ENCODE measurements at places on chromosomes 11 and 22. TPM values are rescaled to one million over a fixed set of nuclear protein-coding genes. Genes with fewer than 3 reads are reported as not detected.

Gene OR5D13
- not detected for total RNA-seq

Gene CASP12
- not detected for total RNA-seq

Gene USH1C
- total RNA-seq, result not detected

Gene OLFML1
- total RNA-seq, result not detected

Gene MRGPRX4
- total RNA-seq, result not detected

Gene SCN2B
- total RNA-seq, result not detected

Gene ZC3H12C
- 0.17 TPM for total RNA-seq

- H3K36me3 ChIP-seq, result no peaks in the 10 kb centered on the region
- DNase-seq, result no peak
- H3K4me3 ChIP-seq, result no peak overlapping the region
- no peaks in the 10 kb centered on the region for H3K27me3 ChIP-seq
- H3K27ac ChIP-seq, result no peak overlapping the region
Observed at GRCh38 chr11:8287297-8287696, 23.6 kb upstream of the LMO1 start.

DNA sequence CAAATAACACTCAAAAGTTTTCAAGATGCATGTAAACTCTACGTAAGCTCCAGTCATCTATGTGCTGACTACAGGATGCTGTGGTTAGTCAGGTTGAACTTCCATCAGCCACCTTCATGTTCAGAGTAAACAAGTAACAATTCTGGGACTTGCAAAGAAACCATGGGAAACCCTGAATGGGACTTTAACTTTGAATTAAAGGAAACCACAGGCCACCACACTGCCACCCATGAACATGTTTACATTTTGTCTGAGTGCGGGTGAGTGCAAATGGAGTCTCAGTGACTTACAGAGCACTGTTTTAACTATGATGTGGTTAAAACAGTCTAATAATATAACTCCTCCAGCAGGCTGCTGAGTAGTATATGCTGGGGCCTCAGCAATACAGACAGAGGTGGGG, 12.9 kb upstream of the SYTL2 start:
- no peaks in the 10 kb centered on the region for H3K36me3 ChIP-seq
- H3K4me3 ChIP-seq, result no peak overlapping the region
- peaks cover 75% of the 10 kb centered on the region for H3K4me1 ChIP-seq
- no peaks in the 10 kb centered on the region for H3K27me3 ChIP-seq

DNA sequence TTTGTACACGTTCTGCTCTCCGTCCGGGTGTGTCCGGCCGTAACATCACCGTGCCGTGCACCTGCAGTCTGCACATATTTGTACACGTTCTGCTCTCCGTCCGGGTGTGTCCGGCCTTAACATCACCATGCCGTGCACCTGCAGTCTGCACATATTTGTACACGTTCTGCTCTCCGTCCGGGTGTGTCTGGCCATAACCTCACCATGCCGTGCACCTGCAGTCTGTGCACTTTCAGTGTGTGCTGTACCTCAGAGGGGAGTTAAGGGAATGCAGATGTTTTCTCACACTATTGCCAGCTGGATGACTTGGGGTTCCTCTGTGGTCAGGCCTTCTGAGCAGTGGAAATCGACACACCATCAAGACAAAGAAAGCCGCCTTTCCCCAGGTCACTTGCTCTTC, 4.2 kb downstream of the TTLL8 start:
- no peak overlapping the region for H3K4me3 ChIP-seq
- H3K36me3 ChIP-seq, result no peaks in the 10 kb centered on the region
- no peak overlapping the region for H3K27ac ChIP-seq
- peaks cover 5% of the 10 kb centered on the region for H3K27me3 ChIP-seq
- no peak for DNase-seq
- H3K4me1 ChIP-seq, result no peaks in the 10 kb centered on the region

- H3K4me1 ChIP-seq, result peaks cover 1% of the 10 kb centered on the region
- H3K27me3 ChIP-seq, result peaks cover 4% of the 10 kb centered on the region
- no peak for DNase-seq
- H3K36me3 ChIP-seq, result no peaks in the 10 kb centered on the region
Observed at GRCh38 chr22:20388200-20388599, 5.8 kb upstream of the ZNF74 start.

GRCh38 chr22:49781289-49781782, 46.3 kb downstream of the BRD1 start:
- no peak for DNase-seq
- peaks cover 7% of the 10 kb centered on the region for H3K4me1 ChIP-seq
- no peaks in the 10 kb centered on the region for H3K27me3 ChIP-seq
- H3K36me3 ChIP-seq, result peaks cover 49% of the 10 kb centered on the region
- H3K27ac ChIP-seq, result no peak overlapping the region

DNA sequence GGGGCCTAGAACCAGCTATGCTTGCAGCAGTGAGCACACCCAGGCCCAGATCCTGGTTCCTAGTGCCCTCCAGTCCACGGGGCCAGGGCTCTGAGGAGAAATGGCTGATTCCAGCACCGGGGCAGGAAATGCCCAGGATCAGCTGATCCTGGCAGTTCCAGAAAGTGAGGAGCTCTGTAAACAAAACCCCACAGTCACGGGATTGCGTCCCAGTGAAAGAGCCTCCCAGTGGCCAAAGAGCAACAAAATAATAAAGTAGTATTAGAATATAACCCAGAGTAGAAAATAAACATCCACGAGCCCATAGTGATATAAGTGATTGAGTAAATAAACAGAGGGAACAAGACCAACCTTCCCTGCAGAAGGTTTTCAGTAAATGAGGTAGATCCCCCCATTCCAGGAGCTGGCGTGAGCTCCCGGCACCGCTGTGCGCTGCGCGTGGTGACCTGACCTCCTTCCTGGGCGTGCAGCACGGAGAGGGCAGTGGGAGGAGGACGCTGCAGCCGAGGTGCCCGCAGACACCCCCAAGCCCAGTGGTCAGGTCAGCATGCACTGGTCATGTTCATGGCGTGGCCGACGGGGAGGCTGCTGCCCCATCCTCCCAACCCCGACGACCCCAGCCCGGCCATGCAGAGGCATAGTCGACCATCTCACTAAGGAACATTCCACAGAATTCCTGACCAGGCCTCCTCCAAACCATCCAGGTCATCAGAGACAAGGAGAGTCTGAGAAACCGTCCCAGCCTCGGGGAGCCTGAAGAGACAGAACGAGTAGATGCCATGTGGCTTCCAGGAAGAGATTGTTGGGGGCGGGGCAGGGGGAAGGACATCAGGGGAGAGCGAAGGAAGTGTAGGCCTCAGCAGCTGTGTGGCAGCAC, 19.8 kb downstream of the PTDSS2 start:
- no peak overlapping the region for H3K4me3 ChIP-seq
- DNase-seq, result no peak
- H3K4me1 ChIP-seq, result no peaks in the 10 kb centered on the region

- H3K4me1 ChIP-seq, result peaks cover 31% of the 10 kb centered on the region
- no peak for DNase-seq
- H3K27ac ChIP-seq, result no peak overlapping the region
- H3K4me3 ChIP-seq, result no peak overlapping the region
Observed at GRCh38 chr22:35328472-35328885, 28.8 kb downstream of the TOM1 start.

DNA sequence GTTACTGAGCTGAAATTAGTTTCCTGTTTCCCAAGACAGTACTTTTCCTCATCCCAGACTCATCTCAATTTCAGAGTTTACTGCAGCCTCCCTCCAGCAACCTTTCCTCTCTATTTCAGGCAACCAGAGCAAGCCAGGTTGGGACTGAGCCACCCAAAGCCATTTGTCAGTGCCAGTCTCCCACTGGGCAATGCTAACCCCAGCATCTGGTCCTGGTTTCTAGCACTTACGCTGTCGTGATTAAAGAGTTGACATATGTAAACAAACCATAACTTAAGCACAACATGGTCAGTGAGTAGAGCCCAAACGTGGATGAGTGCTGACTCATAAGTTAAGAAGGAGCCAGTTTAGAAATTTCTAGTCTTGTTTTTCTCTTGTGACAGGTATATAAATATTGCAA, 119.6 kb upstream of the BLID start:
- H3K27ac ChIP-seq, result no peak overlapping the region
- no peaks in the 10 kb centered on the region for H3K27me3 ChIP-seq
- H3K36me3 ChIP-seq, result no peaks in the 10 kb centered on the region
- no peak for DNase-seq
- no peaks in the 10 kb centered on the region for H3K4me1 ChIP-seq

- no peaks in the 10 kb centered on the region for H3K4me1 ChIP-seq
- no peaks in the 10 kb centered on the region for H3K27me3 ChIP-seq
- H3K36me3 ChIP-seq, result no peaks in the 10 kb centered on the region
- H3K27ac ChIP-seq, result no peak overlapping the region
Observed at GRCh38 chr22:42108848-42109247, 18.3 kb upstream of the NDUFA6 start.

DNA sequence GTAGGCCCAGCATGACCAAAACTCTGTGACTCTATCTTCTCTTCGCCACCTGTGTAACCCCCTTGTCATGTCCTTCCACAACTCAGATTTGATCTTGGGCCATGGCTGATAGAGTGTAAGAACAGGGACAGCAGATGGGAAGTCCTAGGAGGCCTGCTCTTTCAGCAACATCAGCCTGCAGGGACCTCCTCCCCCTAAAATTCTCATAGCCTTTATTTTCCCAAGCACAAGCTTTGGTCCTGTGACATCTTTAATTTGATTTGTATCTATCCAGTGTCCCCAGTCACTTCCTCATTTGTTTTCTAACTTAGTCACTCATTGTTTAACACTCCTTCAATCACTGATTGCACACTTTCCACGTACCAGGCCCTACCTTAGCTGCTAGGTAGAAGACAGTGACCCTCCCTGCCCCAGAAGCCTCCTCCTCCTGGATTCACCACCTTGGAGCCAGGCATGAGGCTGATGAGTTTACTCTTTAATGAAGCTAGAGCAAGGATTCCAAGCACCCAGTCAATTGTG, 5.3 kb downstream of the UBQLN3 start:
- H3K4me1 ChIP-seq, result no peaks in the 10 kb centered on the region
- no peak overlapping the region for H3K4me3 ChIP-seq
- no peaks in the 10 kb centered on the region for H3K36me3 ChIP-seq

GRCh38 chr11:61776561-61777075, 15.8 kb downstream of the TMEM258 start:
- H3K4me3 ChIP-seq, result no peak overlapping the region
- H3K27me3 ChIP-seq, result no peaks in the 10 kb centered on the region
- DNase-seq, result no peak
- no peak overlapping the region for H3K27ac ChIP-seq
- H3K4me1 ChIP-seq, result peaks cover 21% of the 10 kb centered on the region

DNA sequence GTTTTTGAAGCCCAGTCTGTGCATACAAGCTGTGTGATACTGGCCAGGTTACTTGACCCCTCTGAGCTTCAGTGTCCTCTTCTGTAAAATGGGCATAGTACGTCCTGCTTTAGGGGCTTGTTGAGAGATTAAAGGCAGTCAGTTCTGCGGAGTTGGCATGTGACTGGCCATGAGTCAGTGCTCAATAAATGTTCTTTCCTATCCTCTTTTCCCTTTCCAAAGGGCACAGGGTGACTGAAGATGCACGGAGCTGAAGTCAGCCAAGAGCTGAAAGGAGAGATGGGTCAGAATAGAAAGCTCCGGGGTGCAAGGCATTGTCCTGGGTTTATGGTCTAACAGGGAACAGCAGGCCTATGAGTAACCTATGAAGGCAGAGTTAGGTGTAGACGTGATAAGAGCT, 48.9 kb downstream of the TP53I11 start:
- H3K4me1 ChIP-seq, result no peaks in the 10 kb centered on the region
- no peaks in the 10 kb centered on the region for H3K36me3 ChIP-seq
- no peak for DNase-seq
- no peak overlapping the region for H3K27ac ChIP-seq

- H3K4me3 ChIP-seq, result no peak overlapping the region
- no peaks in the 10 kb centered on the region for H3K27me3 ChIP-seq
- H3K36me3 ChIP-seq, result peaks cover 55% of the 10 kb centered on the region
- no peak for DNase-seq
- no peak overlapping the region for H3K27ac ChIP-seq
Observed at GRCh38 chr22:42626951-42627625, 12.4 kb upstream of the POLDIP3 start.

GRCh38 chr11:47408598-47409439, 429 bp downstream of the SLC39A13 start:
- H3K4me3 ChIP-seq, result peak overlapping the region; percentile 73
- no peaks in the 10 kb centered on the region for H3K27me3 ChIP-seq
- no peak for DNase-seq
- peaks cover 25% of the 10 kb centered on the region for H3K4me1 ChIP-seq
- H3K36me3 ChIP-seq, result peaks cover 3% of the 10 kb centered on the region
- peak overlapping the region; percentile 80 for H3K27ac ChIP-seq

DNA sequence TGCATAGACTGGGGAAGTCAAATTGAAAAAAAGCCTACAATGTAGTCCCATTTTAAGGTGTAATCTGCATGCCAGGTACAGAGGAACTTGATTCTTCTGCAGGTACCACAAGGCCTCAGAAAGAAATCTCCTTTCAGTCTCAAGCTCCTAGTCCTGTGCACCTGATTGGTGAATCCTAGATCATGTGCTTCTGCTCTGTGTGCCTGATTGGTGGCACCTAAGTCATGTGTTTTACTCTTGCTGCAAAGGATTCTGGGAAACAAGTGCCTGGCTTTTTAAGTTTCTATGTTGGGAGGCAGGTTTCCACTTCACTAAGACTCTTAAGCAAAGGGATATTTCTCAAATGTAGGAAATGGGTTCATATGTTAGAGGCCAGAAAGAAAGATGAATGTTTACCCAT, 29.1 kb downstream of the INSC start:
- H3K27me3 ChIP-seq, result no peaks in the 10 kb centered on the region
- H3K4me1 ChIP-seq, result no peaks in the 10 kb centered on the region
- no peaks in the 10 kb centered on the region for H3K36me3 ChIP-seq
- no peak overlapping the region for H3K27ac ChIP-seq
- no peak overlapping the region for H3K4me3 ChIP-seq
- DNase-seq, result no peak

- H3K27ac ChIP-seq, result no peak overlapping the region
- no peaks in the 10 kb centered on the region for H3K4me1 ChIP-seq
- no peak overlapping the region for H3K4me3 ChIP-seq
- H3K36me3 ChIP-seq, result no peaks in the 10 kb centered on the region
- H3K27me3 ChIP-seq, result no peaks in the 10 kb centered on the region
Observed at GRCh38 chr11:100673063-100673462, 14.0 kb upstream of the ARHGAP42 start.

- DNase-seq, result no peak
- no peak overlapping the region for H3K27ac ChIP-seq
- H3K27me3 ChIP-seq, result no peaks in the 10 kb centered on the region
- H3K4me3 ChIP-seq, result no peak overlapping the region
- H3K4me1 ChIP-seq, result no peaks in the 10 kb centered on the region
- no peaks in the 10 kb centered on the region for H3K36me3 ChIP-seq
Observed at GRCh38 chr22:27952091-27952490, 33.0 kb upstream of the PITPNB start.

Measured in CD4-positive, alpha-beta memory T cell (primary cell).